ENCODE measurements at places on chromosomes 2 and 18.

GRCh38 chr2:240413813-240414429 is 21.5 kb upstream of the GPC1 start:
- no peak for DNase-seq

GRCh38 chr2:237305579-237305978 is 108.4 kb downstream of the COL6A3 start:
- DNase-seq: no peak

DNA sequence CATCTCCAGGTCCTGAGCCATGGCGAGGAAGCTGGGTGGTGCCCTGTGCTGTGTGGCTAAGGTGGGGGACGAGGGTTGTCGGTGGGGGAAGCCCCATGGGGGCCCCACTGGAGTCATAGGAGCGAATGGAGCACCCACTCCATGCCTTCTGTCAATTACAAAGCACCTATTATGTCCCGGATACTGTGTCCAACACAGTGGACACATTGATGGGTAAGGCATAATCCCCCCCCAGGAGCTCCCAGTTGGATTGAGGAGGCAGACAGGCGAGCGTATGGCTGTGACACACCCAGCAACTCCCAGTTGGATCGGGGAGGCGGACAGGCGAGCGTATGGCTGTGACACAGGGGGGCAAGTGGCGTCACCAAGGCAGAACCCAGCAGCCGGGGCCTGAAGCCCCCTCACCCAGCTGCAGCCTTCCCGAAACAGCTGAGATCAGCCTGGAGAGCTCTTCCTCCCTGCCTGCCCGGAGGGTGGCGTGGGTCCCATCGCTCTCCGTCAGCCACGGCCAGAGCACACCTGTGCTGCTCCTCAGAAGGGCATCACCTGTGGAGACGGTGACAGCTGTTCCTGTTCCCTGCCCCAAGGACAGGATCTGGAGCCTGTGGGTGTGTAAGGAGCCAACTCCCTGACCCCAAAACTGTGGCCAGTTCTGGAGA is 69.6 kb downstream of the HPCAL1 start:
- no peak for DNase-seq

GRCh38 chr2:233538741-233539140 is 27.8 kb downstream of the USP40 start:
- no peak for DNase-seq

- no peak for DNase-seq
Measured at GRCh38 chr18:80190311-80190710, 57.0 kb downstream of the PARD6G start.

GRCh38 chr2:149019768-149020167 is 18.7 kb upstream of the LYPD6B start:
- no peak for DNase-seq

DNA sequence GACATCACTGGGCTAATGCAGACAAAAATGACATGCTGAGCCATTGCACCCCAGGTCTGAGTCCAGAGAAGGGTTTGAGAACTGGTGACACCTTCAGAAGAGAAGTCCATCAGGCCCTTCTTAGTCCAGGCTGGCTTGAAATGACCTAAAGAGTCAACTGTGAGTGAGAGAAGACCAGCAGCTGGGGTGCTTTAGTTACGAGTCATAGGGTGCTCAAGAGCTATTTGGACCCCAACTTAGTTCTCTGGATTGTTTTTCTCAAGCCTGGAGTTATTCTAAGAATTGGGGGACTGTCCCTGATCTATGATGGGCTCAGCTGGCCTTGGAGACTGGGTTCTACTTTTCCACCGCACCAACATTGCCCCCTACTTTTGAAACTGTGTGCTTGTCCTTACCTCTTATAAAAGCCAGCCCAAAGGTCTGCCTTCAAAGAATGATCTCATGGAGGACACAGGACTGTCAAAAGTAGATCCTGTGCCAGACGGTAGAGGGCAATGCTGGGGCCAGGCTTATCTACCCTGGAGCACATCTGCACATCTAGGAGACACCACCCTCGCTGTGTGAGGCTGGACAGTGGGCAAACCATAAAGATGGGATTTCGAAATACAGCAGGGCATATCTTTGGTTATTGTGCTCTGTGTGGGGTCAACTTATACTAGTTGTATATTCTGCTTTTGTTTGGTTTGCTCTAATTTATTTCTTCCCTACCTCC is 333.0 kb upstream of the SLC14A2 start:
- DNase-seq: no peak

DNA sequence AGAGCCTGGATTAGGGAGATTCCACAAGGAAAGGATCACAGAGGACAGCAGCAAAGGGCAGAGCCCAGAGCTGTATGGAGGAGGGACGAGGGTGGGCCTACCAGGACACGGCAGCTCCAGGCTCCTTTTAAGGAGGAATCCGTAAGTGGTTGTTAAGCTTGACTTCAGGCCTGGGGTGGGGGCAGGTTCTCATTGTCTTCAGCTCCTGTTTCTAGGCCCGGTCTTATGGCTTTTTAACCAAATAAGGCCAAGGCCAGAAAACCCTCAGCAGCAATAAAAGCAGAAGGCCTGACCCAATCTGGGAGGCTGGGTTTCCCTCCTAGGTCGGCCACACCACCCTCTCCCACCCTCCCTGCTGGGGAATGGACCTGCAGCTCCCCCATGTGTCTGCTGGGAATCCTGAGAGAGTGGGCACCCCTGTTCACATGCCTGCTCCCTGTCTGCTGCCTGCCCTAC is 111.2 kb downstream of the PLB1 start:
- DNase-seq: peak; percentile 18

DNA sequence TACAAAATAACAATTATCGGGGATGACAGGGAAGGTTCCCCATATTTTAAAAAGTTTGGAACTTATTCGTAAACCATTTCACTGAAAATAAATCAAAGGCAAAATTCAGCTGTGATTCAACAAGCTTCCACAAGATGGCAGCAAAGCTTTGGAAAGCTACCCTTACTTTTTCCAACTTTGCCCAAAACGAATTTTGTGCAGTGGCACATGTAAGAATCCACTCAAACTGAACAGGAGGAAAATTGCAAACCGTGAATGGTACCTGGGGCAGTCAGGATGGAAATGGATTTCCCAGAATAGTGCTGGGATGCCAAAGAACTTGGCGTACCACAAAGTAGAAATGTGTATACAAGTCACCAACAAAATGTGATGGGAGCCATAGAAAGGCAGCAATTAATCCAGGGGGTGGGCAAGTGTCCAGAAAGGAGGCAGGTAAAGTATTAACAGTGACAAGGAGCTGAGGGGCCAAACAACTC is 10.7 kb downstream of the RPL31 start:
- peak; percentile 31 for DNase-seq

- DNase-seq: no peak
Measured at GRCh38 chr2:32005371-32005976, 5.3 kb downstream of the MEMO1 start.

DNA sequence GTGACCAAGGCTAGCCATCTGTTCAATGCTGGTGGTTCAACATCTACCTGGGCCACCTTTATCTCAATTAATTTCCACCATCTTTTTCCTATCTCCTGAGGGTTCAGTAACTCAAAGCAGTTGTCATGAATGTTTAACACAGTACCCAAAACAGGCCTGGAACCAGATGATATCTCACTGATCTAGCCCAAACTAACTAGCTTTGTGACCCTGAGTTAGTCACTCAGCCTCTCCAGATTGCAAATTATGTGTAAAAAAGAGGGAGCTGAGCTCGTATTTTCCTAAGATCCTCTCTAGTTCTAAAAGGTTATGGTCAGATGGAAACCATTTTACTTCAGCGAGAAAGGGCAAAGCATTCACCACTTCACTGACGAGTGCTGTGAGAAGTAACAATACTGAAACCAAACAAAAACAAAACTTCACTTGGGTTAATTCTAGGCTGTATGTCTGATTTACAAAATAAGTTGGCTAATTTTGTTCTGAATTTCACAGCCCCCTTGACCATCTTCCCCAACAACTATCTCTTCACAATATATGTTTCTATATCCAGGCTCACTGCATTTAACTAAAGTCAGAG is 14.8 kb downstream of the SPRED2 start:
- DNase-seq: no peak

- peak; percentile 96 for DNase-seq
Measured at GRCh38 chr2:197453914-197454398, 604 bp downstream of the COQ10B start.

GRCh38 chr18:74147491-74147778 is 199 bp downstream of the FBXO15 start:
- DNase-seq: peak; percentile 7

GRCh38 chr2:218853766-218854165 is 5.8 kb upstream of the WNT6 start:
- peak; percentile 37 for DNase-seq

GRCh38 chr18:36196238-36196995 is 9.1 kb downstream of the MOCOS start:
- DNase-seq: no peak

DNA sequence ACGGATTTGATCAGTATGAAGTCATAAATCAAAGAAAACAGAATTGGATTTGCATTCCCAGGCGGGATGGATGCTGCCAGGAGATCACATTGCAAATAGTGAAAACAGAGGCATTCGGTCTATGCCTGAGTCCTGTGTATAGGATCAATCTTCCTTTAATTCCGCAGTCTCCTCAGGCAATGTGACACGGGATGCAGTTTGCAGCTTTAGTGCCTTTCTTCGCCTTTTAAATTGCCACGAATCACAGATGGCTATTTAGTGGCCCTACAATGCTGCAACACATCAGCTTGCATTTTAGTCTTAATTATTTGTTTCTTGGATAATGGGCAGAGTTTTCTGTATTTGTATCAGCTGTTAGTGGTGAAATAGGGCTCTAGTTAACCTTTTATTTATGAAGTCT is 6.8 kb downstream of the ADCYAP1 start:
- no peak for DNase-seq

DNA sequence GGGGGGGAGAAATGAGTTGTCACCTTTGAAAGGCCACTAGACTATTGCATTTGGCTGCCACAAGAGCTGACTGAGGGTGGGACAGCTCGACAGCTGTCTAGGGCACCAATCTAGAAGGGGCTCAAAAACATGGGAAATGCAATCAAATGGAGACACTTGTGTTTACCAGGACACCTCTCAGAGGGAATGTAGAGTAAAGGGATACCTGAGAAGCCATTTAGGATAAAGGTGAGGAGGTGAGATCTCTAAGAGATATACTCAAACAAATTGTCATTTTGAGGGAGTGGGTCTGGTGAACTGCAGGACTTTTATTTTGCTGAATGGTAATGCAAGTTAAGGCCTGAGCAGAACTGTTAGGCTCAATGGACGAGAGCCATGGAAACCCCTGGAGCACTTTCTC is 159.8 kb downstream of the DDX1 start:
- no peak for DNase-seq

DNA sequence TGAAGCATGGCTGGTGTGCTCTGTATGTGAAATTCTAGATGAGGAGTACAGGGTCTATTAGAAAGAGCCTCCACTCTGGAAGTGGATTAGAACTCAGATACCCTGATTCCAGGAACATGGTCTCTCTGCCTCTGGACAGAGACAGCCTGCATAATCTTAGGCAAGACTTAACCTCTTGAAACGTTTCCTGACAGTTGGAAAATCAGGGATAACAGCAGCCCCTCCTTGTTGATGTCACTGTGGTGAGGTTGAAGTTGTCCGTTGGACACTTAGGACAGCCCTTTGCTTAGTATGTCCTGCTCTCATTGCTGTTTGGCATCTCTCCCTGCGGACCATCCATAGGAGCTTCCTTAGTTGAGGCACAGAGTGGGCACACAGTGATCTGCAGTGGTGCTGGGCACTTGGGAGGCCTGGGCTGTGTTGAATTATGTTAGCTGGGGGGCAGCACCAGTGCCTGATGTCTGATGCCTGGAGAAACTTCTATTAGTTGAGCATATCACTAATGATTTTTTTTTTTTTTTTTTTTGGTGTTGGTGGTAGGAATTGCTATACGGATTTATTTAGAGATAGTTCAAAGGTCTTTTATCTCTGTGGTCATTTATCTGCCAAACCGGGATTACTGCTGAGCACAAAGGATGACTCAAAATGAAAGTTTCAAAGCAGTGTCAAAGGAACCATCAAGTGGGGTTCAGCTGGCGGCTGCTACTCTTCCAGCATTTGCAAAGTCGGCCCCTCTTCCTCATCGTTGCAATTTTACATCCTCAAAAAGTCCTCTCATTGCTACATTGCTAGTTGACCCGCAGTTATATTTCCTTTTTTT is 28.8 kb downstream of the SETBP1 start:
- DNase-seq: peak; percentile 27

DNA sequence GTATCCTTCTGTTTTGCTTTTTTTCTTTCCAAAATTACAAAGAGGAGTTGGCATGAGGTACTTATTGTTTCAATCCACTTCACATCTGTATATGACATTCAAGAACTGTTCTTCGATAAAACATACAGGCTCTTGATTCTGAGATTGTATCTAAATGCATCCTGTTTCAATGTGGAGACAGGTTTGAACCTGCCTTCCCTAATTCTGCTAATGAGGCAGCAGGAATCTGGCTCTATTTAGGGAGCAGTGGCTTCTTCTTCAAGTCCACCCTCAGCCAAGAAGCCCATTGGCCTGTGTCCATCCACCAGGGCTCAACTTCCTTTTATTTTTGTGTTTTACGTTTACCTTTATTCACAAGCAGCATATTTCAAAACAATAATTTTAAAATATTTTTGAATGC is 84.8 kb upstream of the PIK3C3 start:
- no peak for DNase-seq

DNA sequence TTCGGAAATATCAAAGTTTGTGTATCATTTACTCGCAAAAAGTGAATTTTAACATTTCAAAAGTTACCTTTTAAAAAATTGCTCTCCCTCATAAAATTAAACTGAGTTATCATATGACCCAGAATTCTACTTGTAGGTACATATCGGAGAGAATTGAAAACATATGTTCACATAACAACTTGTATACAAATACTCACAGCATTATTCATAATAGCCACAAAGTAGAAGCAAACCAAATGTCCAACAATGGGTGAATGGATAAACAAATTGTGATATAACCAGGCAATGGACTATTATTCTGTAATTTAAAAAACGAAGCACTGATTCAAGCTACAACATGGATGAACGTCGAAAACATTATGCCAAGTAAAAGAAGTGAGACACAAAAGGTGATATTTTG is 412.0 kb upstream of the TCF4 start:
- DNase-seq: no peak

DNA sequence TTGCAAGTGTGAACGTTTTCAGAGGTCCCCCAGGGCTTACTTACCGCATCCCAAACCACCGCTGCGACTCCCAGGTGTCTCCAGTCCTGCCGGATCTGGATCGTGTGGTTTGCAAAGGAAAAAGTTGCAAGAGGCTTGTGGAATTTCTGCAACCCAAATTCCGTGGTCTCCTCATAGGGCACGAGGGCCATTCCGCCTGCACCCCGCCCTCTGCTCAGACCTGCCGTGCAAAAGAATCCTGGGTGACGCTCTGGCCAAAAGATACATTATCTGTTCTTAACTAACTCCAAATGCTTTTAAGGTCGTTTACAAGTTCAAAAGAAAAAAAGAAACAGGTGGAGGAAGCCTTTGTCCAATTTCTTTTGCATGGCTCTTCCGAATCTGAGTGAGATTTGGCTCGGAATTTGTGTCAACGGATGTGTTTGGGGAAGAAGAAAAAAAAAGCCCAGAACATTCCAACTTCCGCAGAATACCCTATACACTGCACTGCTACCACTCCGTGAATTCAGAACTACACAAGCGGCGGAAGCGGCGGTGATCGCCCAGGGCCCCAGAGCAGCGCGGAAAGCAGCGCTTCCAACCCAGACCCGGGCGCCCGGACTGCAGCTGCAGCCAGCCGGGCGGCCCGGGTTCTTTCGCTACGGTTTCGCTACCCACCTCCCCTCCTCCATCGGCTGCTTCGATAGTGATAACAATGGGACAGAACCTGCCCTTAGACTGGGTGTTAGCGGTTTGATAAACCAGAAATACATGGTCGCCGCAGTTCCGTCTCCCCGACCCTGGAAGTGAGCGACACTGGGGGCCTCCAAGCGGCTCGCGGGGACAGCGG is 795 bp downstream of the METTL21A start:
- peak; percentile 81 for DNase-seq

Data from iris pigment epithelial cell (primary cell).